HepG2 (cell line): ENCODE measurements at places on chromosomes 3 and 15. TPM values are rescaled to one million over a fixed set of nuclear protein-coding genes. Genes with fewer than 3 reads are reported as not detected.

Gene MESP2
- not detected in 2 replicates for total RNA-seq

DNA sequence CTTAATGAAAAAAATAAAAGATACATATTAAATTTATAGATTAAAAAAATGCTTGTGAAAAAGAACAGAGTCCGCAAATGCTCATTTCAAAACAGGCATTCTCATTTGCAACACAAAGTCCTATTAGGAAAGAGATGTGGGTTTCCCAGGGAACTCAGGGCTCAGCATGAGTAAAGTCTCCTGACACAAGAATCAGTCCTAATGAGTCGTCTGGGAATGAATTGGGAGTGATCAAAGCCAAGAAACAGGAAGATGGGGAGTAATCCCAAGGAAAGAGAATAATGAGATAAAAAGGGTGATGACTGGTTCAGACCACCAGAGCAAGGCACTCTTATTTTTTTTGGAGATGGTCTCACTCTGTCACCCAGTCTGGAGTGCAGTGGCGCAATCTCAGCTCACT, 443.7 kb downstream of the NR2F2 start:
- DNase-seq, result no peak

GRCh38 chr3:145522893-145523651, 637.9 kb downstream of the PLOD2 start:
- no peak for DNase-seq

GRCh38 chr3:11543141-11543947, 100.4 kb downstream of the VGLL4 start:
- no peak for DNase-seq

Gene HTR3D
- not detected in 2 replicates for total RNA-seq
